ENCODE measurements at places on chromosomes 6 and 20.
A peak's percentile ranks its signal among the peaks of the same experiment; 100 is the strongest.

GRCh38 chr6:64006246-64006645 lies 370.6 kb downstream of the PHF3 start:
- no peak for DNase-seq

GRCh38 chr6:31630177-31630934 lies 9.8 kb downstream of the PRRC2A start:
- DNase-seq: no peak

DNA sequence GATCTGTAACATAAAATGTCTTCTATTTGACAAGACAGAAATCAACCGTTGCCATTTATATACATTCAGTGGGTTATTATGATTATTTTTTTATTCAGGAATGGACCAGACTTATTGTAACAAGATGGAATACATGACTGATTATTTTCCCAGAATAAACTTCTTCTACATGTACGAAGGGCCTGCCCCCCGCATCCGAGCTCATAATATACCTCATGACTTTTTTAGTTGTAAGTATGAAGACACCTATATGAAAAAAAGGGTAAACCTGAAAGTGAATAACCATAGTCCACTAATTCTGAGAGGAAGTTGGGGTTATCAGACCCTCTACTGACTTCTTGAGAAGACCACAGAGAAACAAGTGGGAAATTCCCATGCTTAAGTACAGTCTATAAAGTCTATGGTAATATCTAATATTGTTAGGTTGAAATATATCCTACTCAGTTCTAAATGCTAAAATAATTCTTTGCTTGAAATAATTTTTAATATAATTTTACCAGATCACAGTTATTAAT lies 15.9 kb downstream of the OR2A4 start:
- DNase-seq: peak; percentile 24

DNA sequence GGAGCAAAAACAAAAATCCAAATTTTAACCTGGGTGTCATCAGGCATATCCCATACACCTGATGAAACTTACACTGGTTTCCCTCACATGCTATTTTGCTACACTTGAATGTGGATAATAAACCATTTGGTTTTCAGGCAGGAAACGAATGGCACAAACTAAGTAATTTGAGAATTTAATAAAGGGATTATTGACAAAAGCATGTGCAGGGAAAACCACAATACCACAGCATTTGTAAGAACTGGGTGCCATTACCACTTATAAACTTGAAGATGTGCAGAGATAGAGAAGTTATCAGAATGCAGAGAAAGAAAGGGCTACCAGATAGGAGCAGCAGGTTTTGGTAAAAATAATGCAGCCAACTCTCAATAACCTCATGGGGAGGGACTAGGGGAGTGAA lies 151.2 kb downstream of the RFX6 start:
- no peak for DNase-seq

GRCh38 chr20:60642541-60642940 lies 609.5 kb upstream of the CDH4 start:
- no peak for DNase-seq

GRCh38 chr20:33674294-33675135 lies at the start of gene NECAB3:
TSS of gene NECAB3 (minus strand) at chr20:33674428. CDS start at chr20:33674352, 76 bp downstream.
- DNase-seq: peak; percentile 63

- DNase-seq: no peak
These were observed 363.5 kb downstream of the BCKDHB start for GRCh38 chr6:80469977-80470376.

DNA sequence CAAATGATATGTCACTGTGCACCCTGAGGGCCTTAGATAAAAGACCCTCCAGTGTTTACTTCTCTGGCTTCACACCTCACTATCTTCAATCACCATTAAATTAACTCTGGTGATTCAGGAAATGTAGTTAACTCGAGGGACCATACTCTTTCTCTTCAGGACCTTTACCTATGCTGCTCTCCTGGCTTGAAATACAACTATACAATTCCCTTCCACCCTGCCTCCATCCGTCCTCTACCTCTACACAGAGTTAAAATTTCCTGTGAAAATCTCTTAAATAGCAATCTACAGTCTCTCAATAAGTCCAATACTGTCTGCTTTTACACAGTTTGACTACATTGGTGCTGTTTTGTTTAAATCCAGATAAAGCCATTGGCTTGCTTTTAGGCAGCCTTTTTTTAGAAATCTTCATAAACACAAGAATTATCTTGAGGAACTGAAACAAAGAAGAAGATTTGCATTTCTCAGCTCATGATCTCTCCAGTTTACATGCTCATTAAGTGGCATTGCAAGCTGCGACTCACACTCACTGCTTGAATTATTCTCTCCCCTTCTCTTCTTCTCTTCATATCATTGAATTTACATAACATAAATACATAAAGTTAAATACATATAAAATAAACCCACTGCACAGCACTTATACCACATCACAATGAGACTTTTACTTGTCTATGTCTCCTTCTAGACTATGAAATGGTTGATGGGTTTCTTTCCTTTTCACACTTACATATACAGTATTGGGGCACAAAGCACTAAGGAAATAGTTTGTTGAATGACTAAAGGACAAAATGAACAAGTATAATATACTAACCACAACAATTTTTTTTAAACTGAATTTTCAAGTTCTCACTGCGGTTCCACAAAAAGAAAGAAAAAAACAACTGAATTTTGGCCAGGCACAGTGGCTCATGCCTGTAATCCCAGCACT lies 239.0 kb upstream of the KCNQ5 start:
- DNase-seq: no peak

DNA sequence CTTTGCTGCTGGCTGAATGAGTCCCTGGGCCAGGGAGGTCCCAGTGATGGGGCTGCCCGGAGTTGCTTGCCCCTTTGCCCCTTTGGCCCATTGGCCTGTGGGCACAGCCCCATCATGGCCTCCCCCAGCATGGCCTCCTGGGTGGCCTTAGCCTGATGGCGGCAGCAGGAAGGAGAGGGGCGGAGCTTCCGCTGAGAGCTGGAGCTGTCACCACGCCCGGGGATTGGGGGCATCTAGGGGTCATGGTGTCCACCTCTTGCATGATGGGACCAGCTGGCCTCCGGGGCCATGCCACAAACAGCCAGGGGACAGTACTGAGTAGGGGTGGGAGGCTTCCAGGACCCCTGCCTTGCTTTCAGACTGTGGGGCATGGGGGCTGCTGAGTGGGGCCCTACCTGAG lies 31.5 kb upstream of the GATA5 start:
- no peak for DNase-seq

DNA sequence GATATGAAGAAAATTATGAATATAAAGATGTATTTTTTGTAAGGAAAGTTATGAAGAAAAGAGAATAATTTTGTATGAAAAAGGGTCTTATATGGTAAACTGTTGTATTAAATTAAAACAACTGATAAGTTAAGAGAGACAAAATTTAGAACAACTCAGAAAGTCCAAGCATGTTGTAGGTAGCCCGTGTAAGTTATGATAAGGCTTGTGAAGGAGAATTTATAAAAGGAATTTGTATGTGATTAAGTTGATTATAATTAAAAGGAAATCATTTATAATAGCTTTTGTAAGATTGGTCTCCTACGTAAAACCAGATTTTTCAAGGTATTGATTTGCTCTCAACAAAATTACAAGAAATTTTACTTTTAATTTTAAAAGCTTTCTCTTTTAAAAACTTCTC lies 1579.3 kb downstream of the HACE1 start:
- no peak for DNase-seq

DNA sequence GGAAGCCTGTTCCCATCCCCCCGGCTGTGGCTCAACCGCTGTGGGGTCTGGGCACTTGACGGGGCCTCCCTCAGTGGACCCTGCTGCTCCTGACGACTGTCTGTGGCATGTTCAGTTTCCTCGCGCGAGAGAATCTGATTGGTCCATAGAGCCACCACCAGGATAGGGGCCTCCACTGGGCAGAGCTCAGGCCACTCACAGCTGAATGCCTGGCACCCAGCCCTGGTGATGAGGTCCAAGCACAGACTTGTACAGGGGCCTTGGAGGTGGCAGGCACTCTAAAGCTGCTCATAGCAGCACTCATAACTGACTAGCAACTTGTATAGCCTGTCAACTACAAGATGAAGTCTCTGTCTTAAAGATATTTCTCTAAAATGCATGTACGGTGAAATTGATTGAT lies 368.1 kb downstream of the NRN1 start:
- no peak for DNase-seq

GRCh38 chr6:42158011-42158410 lies 15.2 kb upstream of the GUCA1A start:
- DNase-seq: no peak

DNA sequence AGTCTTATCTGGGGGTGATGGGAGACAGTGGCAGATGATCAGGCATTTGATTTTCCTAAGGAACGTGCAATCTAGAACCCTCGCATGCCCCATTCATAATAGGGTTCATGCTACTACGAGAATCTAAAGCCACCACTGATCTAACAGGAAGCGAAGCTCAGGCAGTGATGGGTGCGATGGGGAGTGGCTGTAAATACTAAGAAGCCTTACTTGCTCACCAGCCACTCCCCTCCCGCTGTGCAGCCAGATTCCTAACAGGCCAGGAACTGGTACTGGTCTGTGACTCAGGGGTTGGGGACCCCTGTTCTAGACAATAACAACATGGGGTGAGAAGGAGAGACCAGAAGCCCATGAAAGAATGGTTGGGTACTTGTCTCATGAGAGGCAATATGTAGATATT lies 4.5 kb downstream of the TREML4 start:
- no peak for DNase-seq

DNA sequence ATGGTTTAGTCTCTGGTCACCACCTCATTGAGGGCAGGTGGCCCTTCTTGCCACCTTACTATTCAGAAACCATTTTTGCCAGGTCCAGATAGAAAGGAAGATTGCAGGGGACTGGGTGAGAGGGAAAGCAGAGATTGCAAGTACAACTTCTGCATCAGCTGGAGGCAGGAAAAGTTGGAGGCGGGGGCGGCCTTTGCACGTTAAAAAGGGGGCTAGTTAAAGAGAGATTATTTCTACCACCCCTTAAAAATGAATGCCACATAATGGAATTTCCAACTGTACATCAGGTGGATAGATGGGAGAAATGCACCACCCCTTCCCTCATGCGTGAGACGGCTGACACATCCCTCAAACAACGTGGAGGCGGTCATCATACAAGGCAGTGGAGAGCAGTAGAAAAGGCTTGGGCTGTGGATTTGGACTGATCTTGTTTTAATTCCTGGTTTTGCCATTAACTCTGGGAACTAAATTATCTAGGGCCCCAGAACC lies 95.4 kb upstream of the CNKSR3 start:
- DNase-seq: no peak

GRCh38 chr20:47789764-47790579 lies 4.7 kb upstream of the SULF2 start:
- DNase-seq: no peak

DNA sequence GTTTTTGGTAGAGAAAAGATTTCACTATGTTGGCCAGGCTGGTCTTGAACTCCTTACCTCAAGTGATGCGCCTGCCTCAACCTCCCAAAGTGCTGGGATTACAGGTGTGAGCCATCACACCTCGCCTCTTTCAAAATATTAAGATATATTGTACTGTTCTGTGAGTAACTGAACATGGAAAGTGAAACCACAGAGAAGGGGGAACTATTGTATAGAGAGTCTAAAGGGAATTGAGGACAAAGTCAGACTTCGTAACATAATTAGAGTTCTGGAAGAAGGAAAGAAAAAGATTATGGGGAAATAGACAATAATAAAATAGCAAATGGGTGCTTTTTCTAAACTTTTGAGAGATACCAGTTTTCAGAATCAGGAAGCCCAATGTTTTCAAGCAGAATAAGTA lies 17.4 kb upstream of the AKAP7 start:
- no peak for DNase-seq

DNA sequence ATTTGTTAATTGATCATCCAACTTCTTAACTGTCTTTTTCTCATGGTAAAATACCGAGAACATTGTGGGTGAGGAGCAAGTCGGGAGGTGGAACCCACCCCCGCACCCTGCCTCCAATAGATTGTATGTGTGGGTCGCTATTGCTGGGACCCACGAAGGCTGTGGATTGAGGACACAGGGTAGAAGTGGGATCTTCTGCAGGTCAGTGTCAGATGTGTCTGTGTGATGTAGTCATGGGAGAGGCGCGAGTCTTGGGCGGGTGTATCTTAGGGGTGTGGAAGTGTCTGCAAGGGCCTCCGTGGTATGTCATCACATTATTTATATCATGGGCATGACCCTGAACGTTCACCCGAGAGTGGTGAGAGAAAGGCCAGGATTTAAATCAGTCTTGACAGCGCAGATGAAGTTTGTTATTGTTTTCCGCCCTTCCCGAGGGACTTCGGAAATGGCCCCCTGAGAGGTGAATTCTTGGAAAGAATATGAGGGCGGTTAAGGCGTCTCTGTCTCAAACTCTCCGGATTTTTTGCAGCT lies 472 bp upstream of the PAQR8 start:
- peak; percentile 33 for DNase-seq

DNA sequence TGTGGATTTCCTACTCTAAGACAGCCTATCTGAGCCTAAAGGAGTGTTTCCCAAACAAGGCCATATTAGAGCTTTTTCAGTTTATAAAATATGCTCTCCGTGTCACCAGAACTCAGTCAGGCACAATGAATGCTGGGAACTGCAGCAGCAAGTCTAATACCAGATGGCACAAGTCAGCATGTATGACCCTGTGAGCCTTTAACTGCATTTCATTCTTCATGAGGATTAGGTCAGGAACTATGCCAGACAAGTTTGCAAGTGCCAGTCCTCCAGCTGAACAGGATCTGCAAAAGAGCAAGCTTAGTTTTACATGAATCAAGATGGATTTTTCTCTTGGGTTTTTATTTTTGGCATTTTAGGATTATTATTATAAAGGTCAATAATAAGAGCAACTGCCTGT lies 66.7 kb upstream of the SAMD5 start:
- DNase-seq: no peak
